Fibroblast of gingiva (primary cell): ENCODE measurements at places on chromosomes 5 and 9.

DNA sequence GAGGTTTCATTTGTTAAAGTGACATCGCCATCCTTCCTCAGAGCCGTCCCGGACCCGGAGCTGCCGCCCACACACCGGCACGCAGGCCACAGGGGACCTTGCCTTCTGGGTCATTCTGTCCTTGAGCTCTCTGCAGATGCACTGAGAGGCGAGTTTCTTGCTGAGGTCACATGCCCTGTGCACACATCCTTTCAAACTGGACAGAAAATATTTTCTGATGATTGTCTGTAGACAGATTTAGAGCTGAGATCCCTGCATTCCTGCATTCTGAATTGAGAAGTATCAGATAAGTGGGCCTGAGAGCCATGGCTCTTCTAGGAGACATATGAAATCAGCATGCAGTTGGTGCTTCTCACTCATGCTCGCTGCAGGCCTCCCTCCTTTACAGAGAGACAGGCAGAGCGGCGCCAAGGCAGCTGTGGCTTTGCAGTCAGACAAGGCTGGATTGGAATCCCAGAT is 25.4 kb downstream of the BOD1 start:
- DNase-seq: no peak

- no peak for DNase-seq
Observed at GRCh38 chr5:3451961-3452360, 143.7 kb upstream of the IRX1 start.

DNA sequence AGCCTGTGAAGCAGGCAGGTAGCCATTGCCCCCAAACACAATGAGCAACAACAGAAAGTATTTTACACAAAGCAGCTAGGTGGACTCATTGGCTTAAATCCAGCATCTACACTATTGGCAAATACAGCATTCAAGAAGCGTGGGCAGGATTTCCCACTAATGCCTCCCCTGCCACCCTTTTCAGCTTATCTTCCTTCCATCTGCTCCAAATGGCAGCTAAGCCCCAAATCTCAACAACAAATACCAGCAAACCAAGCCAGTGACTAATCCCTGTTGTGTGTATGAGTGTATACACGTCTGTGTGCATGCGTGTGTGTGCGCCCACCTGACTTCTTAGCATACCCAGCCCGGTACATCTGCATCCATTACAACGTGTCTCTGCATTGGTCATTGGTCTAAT is 151.2 kb upstream of the WWC1 start:
- DNase-seq: no peak

DNA sequence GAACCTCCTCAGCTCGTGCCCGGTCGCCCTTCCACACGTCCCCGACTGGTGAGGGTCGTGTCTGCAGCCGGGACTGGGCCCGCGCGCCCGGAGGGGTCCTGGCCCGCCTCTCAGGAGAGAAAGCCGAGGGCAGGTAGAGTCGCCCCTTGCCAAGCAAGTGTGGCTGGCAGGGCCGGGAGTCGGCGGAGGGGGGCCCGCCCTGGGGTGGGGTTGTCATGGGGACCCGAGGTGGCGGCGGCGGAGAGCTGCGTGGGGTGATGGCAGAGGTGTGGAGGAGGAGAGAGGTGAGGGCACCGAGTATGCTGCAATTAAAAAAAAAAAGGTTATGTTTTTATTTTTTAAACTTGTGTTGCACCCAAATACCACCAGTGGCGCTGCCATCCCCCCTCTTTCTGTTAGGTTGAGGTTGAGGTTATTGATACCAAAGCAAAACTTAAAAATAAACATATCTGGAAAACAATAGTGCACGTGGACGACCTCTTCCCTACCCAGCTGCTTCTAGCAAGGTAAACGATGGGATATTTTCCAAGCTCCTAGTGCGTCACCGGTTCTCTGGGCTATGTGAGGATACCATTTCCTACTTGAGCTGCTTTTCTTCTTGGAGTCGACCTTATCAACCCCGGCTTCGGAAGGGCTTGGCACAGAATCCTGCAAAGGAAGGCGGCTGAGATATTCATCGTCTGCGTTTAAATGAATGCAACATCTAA is 660 bp downstream of the SCAMP1 start:
- peak; percentile 46 for DNase-seq

DNA sequence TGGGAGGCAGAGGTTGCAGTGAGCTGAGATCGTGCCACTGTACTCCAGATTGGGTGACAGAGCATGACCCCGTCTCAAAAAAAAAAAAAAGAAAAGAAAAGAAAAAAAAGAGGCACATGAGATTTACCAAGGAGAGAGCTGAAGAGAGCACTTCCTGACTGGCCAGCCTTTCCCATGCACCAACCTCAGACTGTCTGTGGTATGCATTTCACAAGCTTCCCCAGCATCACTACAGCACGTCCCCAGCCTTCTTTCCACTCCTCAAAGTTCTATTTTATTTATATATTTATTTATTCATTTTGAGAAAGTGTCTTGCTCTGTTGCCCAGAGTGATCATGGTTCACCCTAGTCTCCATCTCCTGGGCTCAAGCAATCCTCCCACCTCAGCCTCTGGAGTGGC is 13.6 kb upstream of the FUBP3 start:
- DNase-seq: peak; percentile 12

DNA sequence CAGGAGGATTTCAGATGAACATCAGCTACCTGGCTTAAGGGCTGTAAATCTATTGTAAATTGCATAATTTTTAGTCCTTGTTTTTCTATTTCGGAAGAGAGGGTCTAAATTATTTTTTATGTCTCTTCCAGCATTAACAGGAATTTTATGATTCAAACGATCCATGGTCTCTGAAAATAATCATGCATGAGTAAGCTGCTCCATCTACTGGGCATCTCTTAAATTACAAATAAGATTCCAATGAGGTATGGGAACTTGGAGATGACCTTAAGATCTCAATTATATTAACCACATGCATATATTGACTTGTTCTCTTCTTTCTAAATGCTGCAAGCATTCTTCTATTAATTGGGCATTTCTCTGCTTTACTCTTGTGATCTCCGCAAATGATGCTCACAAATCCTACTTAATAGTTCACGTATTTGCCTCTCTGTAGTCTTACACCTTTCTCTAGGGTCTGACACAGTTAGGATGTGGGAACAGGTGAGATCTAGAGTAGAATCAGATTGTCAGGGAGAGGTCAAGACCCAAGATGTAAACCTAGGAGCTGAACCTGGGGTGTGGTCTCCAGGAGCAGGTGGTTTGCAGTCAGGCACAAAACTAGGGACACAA is 86.9 kb downstream of the NUDT12 start:
- DNase-seq: peak; percentile 34

DNA sequence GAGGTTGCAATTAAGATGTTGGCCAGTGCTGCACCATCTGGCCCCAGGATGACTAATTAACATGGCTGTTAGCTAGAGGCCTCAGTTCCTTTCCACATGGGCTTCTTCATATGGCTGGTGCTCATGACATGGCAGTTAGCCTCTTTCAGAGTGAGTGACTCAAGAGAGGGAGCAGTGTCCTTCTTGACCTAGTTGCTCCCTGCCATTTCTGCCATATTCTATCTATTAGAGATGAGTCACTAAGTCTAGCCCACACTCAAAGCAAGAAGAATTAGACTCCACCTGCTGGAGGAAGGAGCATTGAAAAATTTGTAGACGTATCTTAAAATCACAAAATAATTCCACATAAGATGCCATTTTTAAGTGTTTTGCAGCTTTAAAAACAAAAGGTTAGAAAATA is 651.2 kb upstream of the CCNG1 start:
- DNase-seq: no peak

GRCh38 chr5:36457511-36458270 is 148.7 kb upstream of the SLC1A3 start:
- DNase-seq: no peak

- DNase-seq: no peak
Observed at GRCh38 chr9:79884546-79884945, 312.8 kb downstream of the TLE4 start.

GRCh38 chr5:66582499-66583165 is 13.6 kb upstream of the MAST4 start:
- DNase-seq: no peak

DNA sequence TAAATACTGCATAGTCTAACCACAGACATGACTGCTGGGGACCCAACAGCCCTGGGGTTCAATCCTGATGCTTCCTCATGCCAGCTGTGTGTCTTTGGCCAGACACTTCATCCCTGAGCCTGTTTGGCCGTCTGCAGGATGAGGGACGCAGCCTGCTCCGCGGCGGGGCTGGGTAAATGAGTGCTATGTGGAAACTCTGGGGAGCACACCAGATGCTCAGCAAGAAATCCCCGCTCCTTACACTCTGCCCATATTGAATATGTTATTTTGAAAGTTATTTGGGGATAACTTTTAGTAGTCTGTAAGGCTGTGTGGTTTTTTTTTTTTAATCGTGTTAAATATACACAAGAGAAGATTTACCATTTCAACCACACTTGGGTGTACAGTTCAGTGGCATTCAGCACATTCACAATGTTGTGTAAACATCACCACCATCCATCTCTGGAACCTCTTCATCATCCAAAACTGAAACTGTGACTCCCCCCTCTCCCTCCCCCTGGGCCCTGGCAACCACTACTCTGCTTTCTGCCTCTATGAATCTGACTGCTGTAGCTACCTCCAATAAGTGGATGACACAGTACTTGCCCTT is 42.7 kb downstream of the SH3PXD2B start:
- peak; percentile 85 for DNase-seq

DNA sequence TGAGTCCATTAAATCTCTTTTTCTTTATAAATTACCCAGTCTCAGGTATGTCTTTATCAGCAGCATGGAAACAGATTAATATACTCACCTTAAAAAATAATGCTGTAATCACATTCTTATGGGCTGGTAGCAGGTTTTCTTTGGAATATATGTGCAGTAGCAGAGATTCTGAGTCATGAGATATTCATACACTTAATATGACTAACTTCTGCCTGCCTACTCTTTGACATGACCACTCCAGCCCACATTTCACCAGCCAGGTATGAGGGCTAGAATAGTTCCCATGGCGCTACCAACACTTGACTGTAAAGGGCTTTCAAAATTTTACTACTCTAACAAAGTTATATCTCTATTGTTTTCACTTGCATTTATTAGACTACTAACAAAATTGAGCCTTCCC is 74.1 kb upstream of the GHR start:
- DNase-seq: no peak

DNA sequence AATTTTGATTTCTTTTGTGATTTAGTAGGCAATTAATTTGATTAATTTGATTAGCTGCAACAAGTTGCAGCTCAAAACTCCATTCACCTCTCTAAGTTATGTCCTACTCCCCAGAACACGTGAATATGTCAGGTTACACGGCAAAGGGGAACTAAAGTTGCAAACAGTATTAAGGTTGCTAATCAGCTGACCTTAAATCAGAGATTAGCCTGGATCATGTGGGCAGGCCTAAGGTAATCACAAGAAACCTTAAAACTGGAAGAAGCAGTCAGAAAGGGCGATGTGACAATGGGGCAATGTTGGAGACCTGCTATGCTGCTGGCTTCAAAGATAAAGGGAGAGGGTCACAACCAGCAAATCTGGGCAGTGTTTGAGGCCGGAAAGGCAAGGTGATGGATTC is 47.3 kb upstream of the ANXA1 start:
- no peak for DNase-seq

DNA sequence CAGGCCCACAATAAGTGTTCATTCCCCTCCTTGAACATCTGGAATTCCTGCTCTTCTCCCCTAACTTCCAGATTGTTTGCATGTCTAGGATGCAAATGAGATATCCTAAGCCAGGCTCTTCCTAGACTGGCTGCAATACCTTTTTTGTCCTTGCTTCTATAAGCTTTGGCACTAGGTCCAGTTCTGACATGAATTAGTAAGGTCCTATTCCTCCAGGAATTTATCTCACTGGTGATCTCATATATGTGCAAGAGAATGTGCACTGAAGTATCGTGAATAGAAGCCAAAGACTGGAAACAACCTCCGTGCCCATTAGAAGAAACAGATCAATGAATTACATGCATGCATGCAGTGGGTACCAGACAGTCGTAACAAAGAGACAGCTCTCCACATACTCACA is 25.2 kb downstream of the DUSP1 start:
- no peak for DNase-seq

- no peak for DNase-seq
Observed at GRCh38 chr9:72998363-72998762, 45.5 kb upstream of the ALDH1A1 start.

DNA sequence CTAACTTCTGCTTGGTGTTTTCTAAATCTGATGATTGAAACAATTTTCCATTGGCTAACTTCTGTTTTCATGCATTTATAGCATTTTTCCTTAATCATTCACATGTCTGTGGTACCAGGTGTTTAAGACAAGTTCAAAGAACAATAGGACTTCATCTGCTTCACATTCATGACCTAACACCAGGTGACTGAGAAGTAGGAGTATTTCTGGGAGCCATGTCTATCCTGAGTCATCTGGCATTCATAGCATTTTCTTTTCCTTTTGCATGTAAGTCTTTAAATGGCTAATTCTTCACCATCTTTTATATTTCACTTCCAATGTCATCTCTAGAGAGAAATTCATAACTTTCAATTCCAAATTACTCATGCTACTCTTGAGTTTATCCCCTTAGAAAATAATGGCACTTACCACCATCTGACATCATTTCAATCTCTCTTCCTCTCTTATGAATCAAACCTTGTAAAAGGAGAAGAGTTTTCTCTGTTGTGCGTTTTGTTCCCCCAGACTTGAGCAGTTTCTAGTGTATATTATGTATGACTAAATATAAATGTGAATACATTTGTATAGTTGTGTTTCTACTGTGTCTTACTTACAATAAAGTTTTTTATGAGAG is 1196.1 kb upstream of the CDH9 start:
- no peak for DNase-seq

DNA sequence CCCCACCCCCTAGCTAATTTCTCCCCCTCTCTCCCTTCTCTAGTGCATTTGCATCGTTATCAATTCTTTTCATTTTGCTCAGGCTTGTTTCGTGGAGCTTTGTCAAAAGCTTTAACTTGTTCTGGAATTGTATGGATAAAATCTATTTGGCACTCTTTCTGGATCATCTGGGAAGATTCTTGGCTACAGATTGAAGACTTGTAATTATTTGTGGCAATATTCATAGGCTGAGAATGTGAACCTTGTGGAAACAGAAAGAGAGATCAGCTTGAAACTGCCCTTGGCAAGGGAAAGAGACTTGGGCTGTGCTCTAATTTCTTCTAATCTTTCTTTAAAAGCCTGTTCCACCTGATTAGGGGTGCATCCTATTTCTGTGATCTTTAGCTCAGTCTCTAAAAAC is 340.6 kb upstream of the DAB2 start:
- DNase-seq: peak; percentile 29

GRCh38 chr5:128199104-128199503 is 115.5 kb downstream of the SLC12A2 start:
- DNase-seq: no peak

- no peak for DNase-seq
Observed at GRCh38 chr9:130999245-130999623, 9.7 kb upstream of the LAMC3 start.

GRCh38 chr5:165161204-165161603 is 1655.8 kb downstream of the MAT2B start:
- no peak for DNase-seq
